Activated CD4-positive, alpha-beta T cell treated with anti-CD3 and anti-CD28 coated beads, Interleukin-2, Interleukin-4, amounts not matched to agents 100 ng/mL and 50 ng/mL, durations not matched to agents 16 hours and 8 hours (primary cell): ENCODE measurements at places on chromosomes 2 and 18.

DNA sequence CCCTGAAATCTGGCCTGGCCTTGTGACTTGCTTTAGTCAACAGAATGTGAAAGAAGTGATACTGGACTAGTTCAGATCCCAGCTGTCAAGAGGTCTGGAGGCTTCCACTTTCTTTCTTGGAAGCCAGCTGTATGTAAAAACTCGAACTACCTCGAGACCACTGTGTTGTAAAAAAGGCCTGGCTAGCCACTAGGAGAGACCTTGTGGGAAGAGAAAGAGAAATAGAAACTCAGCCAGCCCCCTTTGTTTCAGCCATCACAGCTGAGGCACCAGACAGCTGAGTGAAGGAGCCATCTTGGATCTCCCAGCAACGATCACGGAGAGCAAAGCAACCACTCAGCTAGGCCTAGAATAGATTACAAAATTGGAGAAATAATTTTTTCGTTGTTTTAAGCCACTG lies 324.9 kb upstream of the TCF4 start:
- DNase-seq = no peak

DNA sequence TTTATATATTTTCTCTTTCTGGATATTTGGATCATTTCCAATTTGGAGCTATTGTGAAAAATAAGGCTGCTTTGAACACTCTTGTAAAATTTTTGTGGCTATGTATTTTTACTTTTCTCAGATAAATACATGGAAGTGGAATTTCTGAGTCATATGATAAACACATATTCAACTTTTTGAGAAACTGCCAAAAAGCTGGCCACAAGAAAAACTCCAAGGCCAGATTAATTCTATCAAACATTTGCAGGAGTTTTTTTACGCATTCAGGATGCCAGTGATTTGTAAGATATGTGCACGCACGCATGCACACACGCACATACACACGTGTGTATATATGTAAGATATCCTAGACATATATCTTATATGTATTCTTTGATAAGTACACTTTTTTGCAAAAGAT lies 477.5 kb upstream of the SPHKAP start:
- no peak for DNase-seq

DNA sequence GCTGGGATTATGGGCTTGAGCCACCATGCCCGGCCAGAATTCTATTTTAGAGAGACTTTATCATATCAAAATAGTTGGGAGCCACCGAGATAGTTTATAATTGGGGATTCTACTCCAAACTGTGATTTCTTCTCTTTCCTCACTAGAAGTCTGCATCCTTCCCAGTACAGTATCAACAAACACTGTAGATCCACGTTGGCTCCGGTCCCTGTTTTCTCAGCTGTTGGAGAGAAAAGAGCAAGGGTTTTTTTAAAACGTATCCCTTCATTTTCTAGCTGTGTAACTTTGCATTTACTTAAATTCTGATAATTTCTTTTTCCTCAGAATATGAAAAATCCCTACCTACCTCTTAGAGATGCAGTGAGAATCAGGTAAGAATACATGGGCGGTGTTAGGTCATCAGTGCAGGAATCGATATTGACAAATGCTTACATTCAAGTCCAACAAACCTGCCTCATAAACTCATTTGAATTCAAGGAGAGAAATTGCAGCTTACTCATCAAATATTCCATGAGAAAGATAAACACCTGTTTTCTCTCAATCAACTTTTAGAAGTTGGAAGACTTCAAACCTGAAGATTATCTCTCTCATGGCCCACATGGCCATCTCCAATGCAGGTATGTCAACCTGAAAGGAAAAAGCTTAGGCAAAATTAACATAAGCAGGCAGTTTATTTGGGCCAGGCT lies 17.7 kb upstream of the PDCL3 start:
- no peak for DNase-seq

DNA sequence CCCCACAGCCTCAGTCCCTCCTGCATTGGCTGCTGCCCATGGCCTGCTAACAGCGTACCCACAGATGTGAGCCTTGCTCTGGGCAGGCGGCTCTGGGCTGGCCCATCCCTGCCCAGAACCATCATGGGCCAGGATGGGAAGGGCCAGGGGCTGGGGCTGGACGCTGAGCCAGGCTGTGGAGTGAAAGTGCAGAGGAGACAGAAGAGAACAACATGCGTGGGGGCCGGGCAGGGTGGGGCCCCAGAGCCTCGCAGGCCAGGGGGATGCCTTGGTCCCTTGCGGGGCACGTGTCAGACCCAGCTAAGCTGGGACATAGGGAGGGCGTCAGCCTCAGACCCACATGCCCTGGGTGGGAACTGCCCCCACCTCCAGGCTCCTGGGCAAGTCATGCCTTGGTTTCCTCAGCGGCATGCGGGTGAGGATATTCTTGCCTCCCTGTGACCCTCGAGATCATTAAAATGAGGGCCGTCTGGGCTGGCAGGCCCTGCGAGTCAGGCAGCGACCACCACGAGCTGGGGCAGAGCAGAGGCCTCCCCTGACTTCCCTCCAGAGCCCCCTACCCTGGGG lies 27.3 kb downstream of the GPC1 start:
- DNase-seq = no peak

DNA sequence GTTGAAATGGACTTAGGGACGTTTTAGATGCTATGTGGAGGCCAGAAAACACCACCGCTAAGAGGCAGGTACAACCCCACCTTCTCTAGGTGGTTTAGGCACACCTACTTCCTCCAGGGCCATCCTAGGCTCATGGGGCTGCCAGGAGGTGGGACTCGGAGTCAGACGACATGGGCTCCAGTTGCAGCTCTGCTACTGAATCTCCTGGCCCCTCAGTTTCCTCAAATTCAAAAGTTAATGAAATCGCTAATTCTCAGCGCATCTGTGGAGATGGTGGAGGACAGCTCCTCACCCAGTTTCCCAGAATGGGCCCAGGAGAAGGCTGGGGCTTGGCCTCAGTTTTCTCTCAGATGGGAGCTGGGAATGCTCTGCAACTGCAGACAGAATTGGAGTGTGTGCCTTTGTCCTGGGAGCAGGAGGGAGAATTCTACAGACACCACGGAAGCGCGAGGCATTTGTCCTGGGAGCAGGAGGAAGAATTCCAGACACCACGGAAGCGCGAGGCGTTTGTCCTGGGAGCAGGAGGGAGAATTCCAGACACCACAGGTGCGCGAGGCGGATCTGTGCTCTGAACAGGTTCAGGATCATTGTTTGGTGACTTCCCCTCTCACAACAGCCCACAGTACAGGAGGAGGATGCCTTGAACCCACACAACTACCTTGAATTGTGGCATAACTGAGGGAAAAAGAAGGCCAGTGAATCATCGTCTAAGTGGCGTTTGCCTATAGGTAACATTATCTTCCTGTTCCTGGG lies 103.7 kb upstream of the PXDN start:
- no peak for DNase-seq

GRCh38 chr2:1886405-1886992 lies 142.2 kb upstream of the PXDN start:
- peak; percentile 26 for DNase-seq

- no peak for DNase-seq
Measured at GRCh38 chr2:63486861-63487290, 101.4 kb downstream of the WDPCP start.

DNA sequence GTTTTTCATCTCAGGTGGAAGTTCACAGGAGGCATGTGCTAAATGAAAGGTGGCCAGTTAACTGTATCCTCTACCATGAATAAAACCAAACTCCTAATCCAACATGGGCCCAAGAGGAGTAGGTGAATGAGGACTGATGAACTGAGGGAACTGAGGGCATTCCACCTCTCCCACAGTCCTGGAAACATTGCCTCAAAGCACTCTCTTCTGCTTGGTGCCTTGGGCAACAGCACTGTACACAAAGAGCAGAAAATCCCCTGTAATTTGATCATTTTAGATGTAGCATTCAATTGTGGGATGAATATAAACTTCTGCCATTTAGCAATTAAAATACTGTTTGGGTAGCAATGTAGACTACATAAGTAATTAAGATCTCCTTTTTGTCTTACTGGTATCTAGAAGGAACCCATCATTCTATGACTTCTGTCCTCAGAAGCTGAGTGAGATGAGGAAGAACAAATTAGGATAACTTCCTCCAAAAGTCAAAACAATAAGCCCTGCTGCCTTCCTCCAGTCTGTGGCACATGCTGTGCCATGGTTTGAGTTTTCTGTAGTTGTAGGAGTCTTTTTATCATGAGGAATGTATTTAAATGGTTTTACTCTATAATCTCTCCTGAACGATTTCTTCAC lies 86.7 kb upstream of the ZEB2 start:
- no peak for DNase-seq

- DNase-seq = no peak
Measured at GRCh38 chr2:134657650-134658250, 61.0 kb downstream of the TMEM163 start.

- DNase-seq = no peak
Measured at GRCh38 chr2:129768036-129768386, 211.5 kb upstream of the RAB6C start.

GRCh38 chr2:130737592-130737991 lies 8.7 kb downstream of the GPR148 start:
- DNase-seq = no peak
